ENCODE measurements at places on chromosomes 12 and 14. TPM values are rescaled to one million over a fixed set of nuclear protein-coding genes. Genes with fewer than 3 reads are reported as not detected.

DNA sequence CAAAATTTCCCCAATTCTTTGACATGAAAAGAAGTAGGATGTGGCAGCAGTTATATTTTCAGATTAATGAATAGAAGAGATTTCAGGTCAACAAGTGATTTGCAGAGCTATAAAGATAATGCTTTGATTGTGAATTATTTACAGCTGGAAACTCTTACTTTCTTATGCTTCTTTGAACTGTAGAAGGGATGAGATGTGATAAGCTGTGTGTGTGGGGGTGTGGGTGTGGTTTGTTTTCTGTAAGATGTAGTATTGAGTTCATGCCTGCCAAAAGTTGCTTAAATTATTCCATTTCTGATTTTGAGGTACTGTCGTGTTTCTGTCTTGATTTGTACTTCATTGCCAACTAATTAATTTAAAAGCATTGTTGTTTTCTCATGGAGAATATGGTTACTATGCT is 22.7 kb downstream of the AEBP2 start:
- H3K4me1 ChIP-seq, result peaks cover 57% of the 10 kb centered on the region
- H3K27ac ChIP-seq, result peak overlapping the region; percentile 74
- H3K36me3 ChIP-seq, result peaks cover 55% of the 10 kb centered on the region
- no peaks in the 10 kb centered on the region for H3K27me3 ChIP-seq
- H3K4me3 ChIP-seq, result no peak overlapping the region
- peak; percentile 58 for DNase-seq

- H3K4me3 ChIP-seq, result no peak overlapping the region
- peaks cover 43% of the 10 kb centered on the region for H3K36me3 ChIP-seq
- H3K4me1 ChIP-seq, result peaks cover 71% of the 10 kb centered on the region
- H3K27me3 ChIP-seq, result no peaks in the 10 kb centered on the region
These were observed 29.9 kb downstream of the CLEC2D start for GRCh38 chr12:9699269-9699897.

DNA sequence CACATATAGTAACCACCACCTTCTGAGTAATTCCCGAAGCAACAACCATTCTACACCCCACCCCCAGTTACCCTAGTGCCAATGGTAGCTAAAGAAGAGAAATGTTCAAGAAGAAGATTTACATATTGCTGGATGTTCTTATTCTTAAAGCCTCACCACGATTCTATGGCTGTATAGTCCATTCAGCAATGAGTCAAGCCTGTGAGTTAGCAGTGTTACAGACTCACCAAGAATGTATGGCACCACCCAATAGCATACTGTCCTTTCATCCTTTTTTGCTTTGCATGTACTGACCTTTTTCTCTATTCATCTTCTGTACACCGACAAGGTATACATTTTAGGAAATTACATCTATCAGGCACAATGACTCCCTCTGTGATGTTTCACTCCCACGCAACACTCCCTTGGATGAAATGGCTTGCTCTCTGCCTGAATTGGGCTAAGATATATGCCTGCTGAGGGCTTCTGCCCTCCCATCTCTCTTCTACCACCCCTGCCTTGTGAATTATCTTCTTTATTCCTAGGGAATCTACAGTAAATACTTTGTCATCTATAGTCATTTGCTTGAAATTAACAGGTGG is 945.8 kb downstream of the DIO2 start:
- no peaks in the 10 kb centered on the region for H3K4me1 ChIP-seq
- H3K27ac ChIP-seq, result no peak overlapping the region
- no peaks in the 10 kb centered on the region for H3K27me3 ChIP-seq
- no peaks in the 10 kb centered on the region for H3K36me3 ChIP-seq

DNA sequence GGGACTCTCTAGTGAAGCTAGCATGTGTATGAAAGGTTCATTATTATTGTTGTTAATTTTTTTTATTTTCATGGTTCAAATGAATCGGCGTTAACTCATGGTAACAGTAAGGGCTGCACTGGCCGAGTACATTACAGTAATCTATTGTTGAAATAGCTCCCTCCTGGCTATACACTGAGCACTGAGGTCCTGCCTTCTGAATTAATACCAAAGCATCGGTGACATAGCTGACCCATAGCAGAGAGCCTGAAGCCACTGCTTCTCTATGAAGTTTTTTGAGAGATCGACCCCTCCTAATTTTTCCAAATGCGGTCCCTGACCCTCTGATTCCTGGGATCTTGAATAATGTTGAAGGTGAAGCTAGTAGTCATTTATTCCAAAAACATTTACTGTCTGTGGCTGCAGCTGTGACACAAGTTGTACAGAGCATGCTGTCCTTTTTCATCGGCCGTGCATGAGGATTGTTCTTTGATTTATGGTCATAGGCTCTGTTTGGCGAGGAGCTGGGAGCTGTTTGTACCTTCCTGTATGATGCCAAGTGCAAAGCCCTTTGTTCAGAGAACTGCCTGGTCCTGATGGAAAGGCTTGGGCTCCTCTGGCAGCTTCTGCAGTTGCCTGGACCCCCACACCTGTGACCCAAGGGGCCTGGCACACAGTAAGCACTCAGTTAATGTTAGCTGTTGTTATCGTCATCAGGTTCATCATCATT is 486.5 kb downstream of the EGLN3 start:
- H3K4me1 ChIP-seq, result no peaks in the 10 kb centered on the region
- no peak for DNase-seq
- H3K4me3 ChIP-seq, result no peak overlapping the region

DNA sequence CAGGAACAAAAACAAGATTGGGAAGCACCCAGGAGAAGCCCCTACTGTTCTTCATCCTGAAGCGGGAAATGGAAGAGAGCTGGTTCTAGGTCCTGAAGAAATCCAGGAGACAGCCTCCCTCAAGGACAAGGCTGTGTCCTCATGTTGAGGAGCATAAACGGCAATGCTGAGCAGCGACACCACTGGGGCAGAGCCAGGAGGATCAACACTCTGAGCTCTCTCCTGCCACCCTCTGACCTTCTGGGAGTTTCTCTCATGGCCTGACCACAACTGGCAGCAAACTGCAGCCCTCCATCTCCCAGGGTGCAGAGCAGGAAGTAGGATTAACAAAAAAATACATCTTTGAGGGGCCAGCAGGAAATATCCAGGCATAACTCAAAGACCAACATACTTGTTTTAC is 1292.2 kb upstream of the TMEM132C start:
- no peak overlapping the region for H3K4me3 ChIP-seq
- no peak for DNase-seq
- no peaks in the 10 kb centered on the region for H3K27me3 ChIP-seq
- no peaks in the 10 kb centered on the region for H3K4me1 ChIP-seq

GRCh38 chr14:97854918-97855317 is 1057.7 kb downstream of the VRK1 start:
- no peak overlapping the region for H3K4me3 ChIP-seq
- H3K36me3 ChIP-seq, result no peaks in the 10 kb centered on the region
- H3K27me3 ChIP-seq, result no peaks in the 10 kb centered on the region
- DNase-seq, result no peak
- no peaks in the 10 kb centered on the region for H3K4me1 ChIP-seq
- no peak overlapping the region for H3K27ac ChIP-seq

DNA sequence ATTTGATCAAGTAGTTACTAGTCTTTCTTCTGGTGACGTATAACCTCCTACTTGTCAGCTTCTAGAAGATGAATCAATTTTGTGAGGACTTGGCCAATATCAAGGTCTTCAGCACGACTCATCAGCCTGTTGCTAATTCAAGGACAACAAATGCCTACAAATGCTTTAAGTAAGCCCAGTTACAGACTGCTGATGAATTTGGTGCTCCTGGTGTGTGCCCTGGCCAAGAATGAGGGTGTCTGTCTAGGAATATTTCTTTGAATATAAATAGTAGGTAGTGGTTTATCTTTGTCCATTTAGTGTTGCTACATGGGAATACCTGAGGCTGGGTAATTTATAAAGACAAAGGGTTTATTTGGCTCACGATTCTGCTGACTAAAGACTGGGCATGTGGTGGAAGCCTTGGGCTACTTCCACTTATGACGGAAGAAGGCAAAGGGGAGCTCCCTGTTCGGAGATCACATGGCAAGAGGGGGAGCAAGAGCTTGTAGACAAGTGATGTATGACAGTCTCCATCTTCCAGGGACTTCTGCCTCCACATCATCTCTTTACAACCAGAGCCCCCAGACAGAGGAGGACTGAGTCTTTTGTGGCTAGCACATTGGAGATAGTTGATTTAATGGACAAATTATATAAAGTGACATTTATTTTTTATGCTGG is 180.2 kb downstream of the CRADD start:
- no peaks in the 10 kb centered on the region for H3K27me3 ChIP-seq
- H3K36me3 ChIP-seq, result peaks cover 9% of the 10 kb centered on the region
- peaks cover 8% of the 10 kb centered on the region for H3K4me1 ChIP-seq

DNA sequence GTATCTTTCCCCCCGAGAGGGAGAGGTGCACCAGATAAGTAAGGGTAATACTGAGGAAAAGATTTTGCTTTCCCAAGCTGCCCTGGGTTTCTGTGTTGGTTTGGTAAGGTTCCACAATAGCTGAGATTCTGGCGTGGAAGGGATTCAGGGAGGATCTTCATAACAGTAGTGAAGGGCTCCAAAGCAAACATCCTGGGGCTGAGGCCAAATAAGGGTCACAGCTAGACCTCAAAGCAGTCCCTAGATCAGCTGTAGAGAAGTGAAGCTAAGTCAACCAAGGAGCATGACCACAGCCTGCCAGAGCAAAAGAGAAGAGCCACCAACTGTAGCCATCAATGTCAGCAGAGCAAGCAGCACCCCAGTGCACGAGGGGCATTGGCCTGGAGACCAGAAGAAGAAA is 73.2 kb upstream of the SLC35F4 start:
- H3K27ac ChIP-seq, result no peak overlapping the region
- H3K4me3 ChIP-seq, result no peak overlapping the region
- H3K4me1 ChIP-seq, result no peaks in the 10 kb centered on the region
- no peaks in the 10 kb centered on the region for H3K27me3 ChIP-seq
- no peaks in the 10 kb centered on the region for H3K36me3 ChIP-seq

DNA sequence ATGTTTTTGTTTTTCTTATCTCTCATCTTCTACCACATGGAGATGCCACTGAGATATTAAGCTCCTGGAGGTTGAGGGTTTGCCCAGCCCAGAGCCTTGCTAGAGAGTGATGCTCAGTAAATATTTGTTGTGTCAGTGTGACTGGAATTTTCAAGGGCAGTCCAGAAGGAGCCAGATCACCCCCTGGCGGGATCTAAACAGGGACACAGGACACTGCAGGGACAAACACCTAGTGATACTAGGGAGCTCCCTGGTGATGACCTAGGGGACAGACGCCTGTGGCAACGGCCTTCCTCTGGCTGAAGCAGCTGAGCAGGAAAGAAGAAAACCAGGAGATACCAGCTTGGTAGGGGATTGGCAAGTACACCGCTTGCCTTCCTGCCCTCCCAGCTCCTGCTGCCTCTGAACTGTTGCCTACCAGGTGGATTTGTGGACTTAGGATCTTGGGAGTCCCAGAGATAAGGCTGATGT is 714.4 kb upstream of the TBX3 start:
- no peak for DNase-seq
- H3K4me3 ChIP-seq, result no peak overlapping the region
- H3K27me3 ChIP-seq, result no peaks in the 10 kb centered on the region
- H3K36me3 ChIP-seq, result peaks cover 1% of the 10 kb centered on the region

- H3K4me3 ChIP-seq, result peak overlapping the region; percentile 67
- no peaks in the 10 kb centered on the region for H3K36me3 ChIP-seq
- no peak for DNase-seq
- no peaks in the 10 kb centered on the region for H3K27me3 ChIP-seq
- H3K27ac ChIP-seq, result no peak overlapping the region
- H3K4me1 ChIP-seq, result peaks cover 15% of the 10 kb centered on the region
These were observed 58.8 kb downstream of the TTC7B start for GRCh38 chr14:90757452-90757851.

GRCh38 chr14:46769292-46769691 is 117.7 kb upstream of the RPL10L start:
- no peaks in the 10 kb centered on the region for H3K27me3 ChIP-seq
- H3K4me3 ChIP-seq, result no peak overlapping the region
- no peaks in the 10 kb centered on the region for H3K4me1 ChIP-seq
- no peak for DNase-seq
- no peak overlapping the region for H3K27ac ChIP-seq

GRCh38 chr14:71688576-71688975 is 243.7 kb upstream of the RGS6 start:
- H3K4me1 ChIP-seq, result peaks cover 2% of the 10 kb centered on the region
- no peak overlapping the region for H3K4me3 ChIP-seq
- H3K36me3 ChIP-seq, result peaks cover 37% of the 10 kb centered on the region
- H3K27me3 ChIP-seq, result no peaks in the 10 kb centered on the region
- peak overlapping the region; percentile 33 for H3K27ac ChIP-seq
- DNase-seq, result no peak

DNA sequence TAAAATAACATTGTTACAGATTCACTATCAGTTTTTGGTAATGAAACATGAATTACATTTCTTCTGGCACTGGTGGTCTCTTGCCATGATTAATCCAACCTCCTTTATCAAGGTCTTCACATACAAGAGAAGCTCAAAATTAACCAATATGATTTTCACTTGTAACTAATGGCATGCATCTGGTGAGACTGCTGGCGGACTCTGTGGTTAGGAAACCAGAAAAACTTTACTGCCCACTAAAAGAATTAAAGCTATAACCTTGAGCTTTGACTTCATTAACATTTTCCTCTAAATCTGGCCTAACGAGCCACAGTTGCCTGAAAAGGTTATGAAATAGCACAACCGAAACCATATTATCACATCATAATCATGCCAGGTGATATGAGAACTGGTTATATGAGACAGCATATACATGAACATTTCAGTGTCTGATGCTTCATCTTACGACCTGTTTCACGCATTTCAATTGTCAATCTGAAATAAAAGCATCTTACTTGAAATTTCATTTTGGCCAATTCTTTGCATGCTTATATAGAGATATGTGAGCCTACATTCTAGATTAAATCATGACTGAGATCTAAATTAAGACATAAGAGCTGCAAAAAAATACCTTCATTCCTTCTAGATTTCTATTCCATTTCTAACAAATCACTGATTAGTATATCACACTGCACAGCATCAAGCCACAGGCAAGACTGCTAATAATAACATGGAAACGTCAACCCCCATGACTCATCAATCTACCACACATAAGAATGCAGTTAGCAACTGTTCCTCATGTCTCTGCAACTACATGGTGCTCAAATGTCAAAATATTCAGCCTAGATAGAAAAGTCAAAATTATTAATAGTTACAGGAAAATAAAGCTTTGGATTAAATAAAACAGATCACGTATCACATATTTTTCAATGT is 89.3 kb downstream of the OSBPL8 start:
- peaks cover 11% of the 10 kb centered on the region for H3K4me1 ChIP-seq
- peaks cover 1% of the 10 kb centered on the region for H3K36me3 ChIP-seq
- H3K27ac ChIP-seq, result no peak overlapping the region
- no peak overlapping the region for H3K4me3 ChIP-seq

GRCh38 chr14:102525219-102525928 is 15.8 kb upstream of the ANKRD9 start:
- DNase-seq, result peak; percentile 67
- H3K4me1 ChIP-seq, result peaks cover 28% of the 10 kb centered on the region
- H3K27ac ChIP-seq, result peak overlapping the region; percentile 75
- peak overlapping the region; percentile 79 for H3K4me3 ChIP-seq

- H3K4me1 ChIP-seq, result no peaks in the 10 kb centered on the region
- no peak for DNase-seq
- no peaks in the 10 kb centered on the region for H3K27me3 ChIP-seq
These were observed 165.4 kb downstream of the MDGA2 start for GRCh38 chr14:47509957-47510356.

- no peaks in the 10 kb centered on the region for H3K27me3 ChIP-seq
- no peaks in the 10 kb centered on the region for H3K36me3 ChIP-seq
- no peak overlapping the region for H3K27ac ChIP-seq
- H3K4me1 ChIP-seq, result no peaks in the 10 kb centered on the region
- no peak overlapping the region for H3K4me3 ChIP-seq
- DNase-seq, result peak; percentile 17
These were observed 58.1 kb upstream of the RMST start for GRCh38 chr12:97404543-97404942.

GAPDH gene
- 9,234 TPM for total RNA-seq

KLRC4 gene
- total RNA-seq, result 2.9 TPM

TAS2R9 gene
- total RNA-seq, result not detected

DCAF4 gene
- 19.4 TPM for total RNA-seq

IFI27 gene
- total RNA-seq, result 4.1 TPM

AQP2 gene
- not detected for total RNA-seq

KLRD1 gene
- total RNA-seq, result 6.9 TPM
